ENCODE measurements at places on chromosomes 1 and 21.

DNA sequence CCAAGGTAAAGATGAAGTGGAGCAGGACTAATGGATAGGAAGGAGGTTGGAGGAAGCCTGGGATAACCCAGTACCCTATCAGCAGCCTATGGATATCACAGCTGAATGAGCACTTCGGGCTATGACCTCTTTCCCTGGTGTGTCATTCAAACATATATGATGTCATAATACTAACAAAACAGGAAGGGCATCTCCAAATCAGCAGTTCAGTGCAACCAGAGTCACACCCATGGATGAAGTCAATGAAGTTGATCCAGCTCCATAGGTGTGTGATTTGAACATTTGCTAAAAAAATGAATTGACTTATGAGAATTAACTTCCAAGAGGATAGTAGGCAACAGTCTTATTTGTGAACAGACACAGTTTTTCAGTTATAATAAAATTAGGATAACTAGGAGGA lies 1.7 kb upstream of the C1orf116 start:
- no peak for DNase-seq

GRCh38 chr1:180231506-180231921 lies 1.4 kb downstream of the LHX4 start:
- no peak for DNase-seq

GRCh38 chr1:193211539-193211938 lies 25.1 kb upstream of the B3GALT2 start:
- DNase-seq = no peak

DNA sequence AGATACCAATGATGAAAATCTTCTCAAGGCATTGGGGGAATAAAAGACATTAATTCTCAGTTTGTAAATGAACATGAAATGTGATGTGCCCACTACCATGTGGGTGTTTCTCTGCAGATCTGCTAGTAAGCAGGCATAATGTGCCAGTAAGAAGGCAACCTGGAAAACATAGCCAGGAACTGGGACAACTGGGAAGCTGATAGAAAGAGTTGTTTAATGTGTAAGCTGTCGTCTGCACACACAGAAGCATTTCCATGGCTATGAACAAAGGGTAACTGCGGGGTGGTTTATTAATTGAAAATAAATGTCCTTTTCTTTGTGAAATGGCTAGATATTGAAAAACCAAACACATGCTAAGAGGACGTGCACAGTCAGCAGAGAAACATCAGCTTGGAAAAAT lies 52.0 kb downstream of the ZC3H11B start:
- no peak for DNase-seq

DNA sequence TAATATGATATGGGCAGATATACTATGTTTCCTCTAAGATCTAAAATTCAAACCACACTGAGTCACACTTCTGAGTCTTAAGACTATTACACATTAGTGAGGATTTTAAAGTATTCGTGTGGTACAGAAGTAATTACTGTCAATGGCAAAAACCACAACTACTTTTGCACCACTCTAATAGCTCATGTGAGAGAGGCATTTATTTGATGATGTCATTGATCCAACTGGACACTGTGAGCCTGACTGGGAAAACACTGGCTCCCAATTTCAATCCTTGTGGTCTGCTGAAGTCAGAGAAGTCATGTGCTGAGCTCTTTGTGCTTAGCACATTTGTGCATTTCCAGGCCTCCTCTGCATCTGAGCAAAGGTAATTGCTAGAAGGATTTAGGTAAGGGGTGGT lies 377.8 kb downstream of the USH2A start:
- DNase-seq = no peak

DNA sequence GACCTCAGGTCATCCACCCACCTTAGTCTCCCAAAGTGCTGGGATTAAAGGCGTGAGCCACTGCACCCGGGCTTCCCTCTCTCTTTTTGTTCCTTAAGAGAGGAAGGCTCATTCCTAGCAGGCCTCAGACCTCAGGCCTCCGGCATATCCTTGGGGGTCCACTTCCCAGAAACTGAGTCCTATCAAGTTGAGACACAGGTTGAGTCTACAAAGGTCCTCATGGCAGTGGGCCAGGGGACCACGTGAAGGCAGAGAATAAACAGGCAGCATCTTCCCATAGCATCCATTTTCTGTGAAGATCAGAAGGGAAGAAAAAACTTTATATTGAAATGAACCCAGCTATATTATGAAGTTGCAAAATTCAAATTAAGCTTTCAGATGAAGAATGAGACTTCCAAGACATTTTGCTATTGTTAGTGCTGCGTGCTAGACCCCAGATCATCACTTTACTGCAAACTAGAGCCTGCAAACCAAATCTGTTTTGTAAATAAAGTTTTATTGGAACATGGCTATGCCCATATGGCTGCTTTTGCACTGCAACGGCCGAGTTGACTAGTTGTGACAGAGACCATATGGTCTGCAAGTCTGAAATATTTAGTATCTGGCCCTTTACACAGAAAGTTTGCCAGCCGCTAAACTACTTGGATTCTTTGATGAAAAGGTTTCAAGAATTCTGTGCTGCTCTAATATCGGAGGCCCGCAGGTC lies 3.5 kb upstream of the CELA2A start:
- no peak for DNase-seq

Data from CD4-positive, alpha-beta T cell treated with Interleukin-4 for 1 hour (primary cell).